IPS-NIHi11 (cell line): ENCODE measurements at places on chromosomes 1 and 21.

DNA sequence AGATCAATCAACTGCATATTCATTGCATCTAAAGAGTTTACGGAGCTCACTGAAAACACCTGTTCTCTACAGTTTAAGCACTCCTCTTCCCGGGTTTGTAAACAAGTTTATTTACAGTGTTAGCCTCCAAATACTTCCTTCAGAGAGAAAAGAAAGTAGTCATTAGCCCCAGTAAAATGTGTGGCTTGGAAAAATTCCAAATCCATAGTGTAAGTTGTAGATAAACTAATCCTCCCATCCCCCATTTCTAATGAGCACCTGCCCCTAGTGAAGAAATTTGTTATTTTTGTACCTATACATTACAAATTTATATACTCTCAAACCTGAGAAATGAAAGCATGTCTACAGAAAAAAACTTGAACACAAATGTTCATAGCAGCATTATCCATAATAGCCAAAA lies 21.9 kb downstream of the PUM1 start:
- DNase-seq, result no peak

DNA sequence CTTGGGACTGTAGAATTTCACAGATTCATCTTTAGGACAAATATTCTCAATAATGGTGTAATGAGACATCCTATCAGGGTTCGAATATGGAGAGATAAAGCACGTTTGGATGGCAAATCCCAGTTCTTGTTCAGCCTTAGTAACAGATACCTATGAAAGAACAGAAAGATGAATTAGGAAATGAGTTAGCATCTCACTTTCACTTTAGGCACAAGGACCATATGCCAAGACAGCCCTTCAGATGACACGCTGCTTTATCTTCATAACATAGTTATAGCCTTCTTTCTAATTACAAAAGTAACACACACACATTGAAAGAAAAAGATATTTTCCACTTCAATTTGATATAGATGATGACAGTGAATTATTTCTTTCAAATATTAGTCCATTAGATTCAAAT lies 173.6 kb downstream of the TGFBR3 start:
- DNase-seq, result no peak

DNA sequence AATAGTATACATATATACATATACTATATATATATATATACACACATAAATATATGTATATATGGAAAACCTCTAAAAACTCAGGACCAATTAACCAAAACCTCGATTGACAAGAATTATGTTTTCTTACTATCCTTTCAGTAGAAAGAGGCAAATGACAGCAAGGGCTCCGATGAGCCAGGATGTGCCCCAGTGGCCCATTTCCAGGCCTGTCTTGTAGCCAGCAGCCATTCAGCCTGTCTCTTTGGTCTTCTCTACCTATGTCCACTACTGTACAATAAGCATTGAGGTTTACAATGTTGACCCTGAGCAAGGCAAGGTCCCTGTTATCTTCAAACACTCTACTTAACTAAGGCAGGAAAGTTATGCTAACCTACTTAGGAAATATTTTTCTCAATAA lies 9.8 kb downstream of the KCNA2 start:
- no peak for DNase-seq

DNA sequence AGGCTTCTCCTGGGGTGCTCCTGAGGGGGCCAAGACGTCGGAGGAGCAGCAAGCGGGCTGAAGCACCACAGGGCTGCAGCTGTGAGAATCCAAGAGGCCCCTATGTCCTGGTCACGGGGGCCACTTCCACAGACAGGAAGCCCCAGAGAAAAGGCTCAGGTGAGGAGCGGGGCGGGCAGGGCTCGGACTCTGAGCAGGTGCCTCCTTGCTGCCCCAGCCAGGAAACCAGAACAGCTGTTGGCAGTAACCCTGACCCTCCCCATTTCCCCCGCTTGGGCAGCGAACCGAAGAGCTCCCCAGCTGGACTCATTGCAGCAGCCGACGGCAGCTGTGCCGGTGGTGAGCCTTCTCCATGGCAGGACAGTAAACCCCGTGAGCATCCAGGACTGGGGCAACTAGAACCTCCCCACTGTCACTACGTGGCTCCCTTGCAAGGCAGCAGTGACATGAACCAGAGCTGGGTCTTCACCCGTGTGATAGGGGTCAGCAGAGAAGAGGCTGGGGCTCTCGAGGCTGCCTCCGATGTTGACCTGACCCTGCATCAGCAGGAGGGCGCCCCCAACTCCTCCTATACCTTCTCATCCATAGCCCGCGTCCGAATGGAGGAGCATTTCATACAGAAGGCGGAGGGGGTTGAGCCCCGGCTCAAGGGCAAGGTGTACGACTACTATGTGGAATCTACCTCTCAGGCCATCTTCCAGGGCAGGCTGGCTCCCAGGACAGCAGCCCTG lies 625 bp downstream of the KLHDC7A start:
- peak; percentile 25 for DNase-seq

- DNase-seq, result peak; percentile 79
These were observed at the start of gene COL24A1 for GRCh38 chr1:86156566-86157455. TSS of gene COL24A1 (minus strand) at chr1:86156772. CDS start at chr1:86156396, 376 bp downstream.

DNA sequence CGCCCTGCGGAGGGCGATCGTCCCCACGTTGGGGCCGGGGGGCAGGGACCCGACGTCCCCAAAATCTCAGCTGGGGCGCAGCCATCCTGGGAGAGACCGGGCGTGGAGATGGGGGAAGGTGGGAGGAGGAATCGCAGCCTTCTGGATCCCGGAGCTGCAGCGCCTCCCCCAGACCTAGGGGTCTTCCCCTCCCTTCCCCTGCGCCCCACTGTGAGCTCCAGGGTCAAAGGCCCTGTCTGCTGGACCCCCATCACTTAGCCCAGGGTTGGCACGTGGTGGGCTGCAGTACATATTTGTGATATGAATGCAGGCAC lies 90.2 kb upstream of the VAMP3 start:
- DNase-seq, result peak; percentile 73

DNA sequence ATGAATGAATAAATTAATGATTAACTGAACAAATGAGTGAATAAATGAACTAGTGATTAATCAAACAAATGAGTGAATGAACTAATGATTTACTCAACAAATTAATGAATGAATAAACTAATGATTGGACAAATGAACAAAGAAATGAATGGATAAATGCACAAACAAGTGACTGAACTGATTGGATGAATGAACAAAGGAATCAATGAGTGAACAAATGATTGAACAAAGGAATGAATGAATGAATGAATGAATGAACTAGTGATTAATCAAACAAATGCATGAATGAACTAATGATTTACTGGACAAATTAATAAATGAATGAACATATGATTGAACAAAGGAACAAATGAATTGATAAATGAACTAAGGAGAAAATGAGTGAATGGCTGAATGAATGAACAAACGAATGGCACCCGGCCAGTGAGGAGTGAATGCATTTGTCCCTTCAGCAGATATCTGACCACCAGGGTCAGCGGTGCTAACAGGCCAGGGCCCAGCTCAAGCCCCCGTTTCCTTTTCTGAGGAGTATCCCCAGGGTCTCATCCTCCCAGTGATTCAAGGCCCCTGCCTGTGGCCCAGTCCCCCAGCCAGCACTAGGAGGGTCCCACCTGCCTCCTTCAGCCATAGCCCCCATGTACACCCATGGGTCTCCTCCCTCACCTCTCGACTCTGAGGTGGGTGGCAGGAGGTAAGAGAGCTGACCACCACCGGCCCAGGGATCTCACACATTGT lies 49.9 kb downstream of the WNT9A start:
- no peak for DNase-seq

DNA sequence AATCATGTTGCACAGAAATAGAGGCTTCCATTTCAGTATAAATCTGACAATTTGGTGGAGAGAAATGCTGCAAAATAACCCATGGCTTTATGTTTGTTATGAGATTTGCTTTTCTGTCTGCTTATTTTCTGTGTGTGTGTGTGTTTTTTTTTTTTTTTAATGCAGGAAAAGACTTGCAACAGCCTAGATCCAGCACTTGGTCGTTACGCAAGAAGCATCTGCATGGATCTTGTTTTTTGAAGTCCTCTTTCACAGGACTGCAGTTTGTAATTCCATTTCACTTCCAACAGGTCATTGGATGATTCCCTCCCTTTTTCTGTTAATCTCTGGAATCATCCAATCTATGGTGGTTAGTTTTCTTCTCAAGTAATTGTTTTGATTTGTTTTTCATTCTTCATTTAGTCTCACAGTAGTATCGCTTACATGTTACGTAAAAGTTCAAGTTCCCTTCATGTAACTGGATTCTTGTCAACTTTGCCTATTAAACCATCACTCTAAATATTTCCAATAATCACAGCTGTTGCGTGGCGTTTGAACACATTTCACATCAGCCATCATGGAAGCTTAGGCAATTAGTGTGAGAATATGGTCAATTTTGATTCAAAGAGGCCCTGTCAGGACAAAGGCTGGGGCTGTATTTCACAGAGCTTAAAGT lies 312.9 kb downstream of the NFIA start:
- no peak for DNase-seq

- DNase-seq, result no peak
These were observed 7.2 kb downstream of the C1orf116 start for GRCh38 chr1:207025146-207025880.

- DNase-seq, result no peak
These were observed 379.3 kb upstream of the NCAM2 start for GRCh38 chr21:20618878-20619277.

GRCh38 chr1:159932296-159933285 lies 7.3 kb upstream of the TAGLN2 start:
- no peak for DNase-seq

DNA sequence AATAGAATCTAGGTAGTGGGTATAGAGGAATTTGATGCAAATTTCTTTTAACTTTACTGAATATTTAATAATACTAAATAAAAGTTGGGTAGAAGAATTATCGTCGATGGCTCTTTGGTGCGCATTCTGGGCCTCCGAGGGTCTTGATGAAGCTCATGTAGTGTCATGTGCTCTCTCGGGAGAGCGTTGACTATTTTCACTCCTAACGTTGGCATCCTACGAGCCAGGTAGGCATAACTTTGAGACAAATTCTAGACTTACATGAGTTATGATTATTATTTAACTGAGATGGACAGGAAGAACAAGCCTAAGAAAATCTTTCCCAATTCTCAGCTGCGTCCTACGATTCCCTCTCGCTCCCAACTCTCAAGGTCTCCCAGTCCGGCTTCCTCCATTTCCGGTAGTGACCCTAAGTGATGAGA lies 550 bp upstream of the PCAT6 start:
- DNase-seq, result no peak
